Putamen (tissue), 1 donor: ENCODE measurements at places on chromosomes 2 and 18.

- no peak for DNase-seq
These were observed 3.2 kb upstream of the HOXD12 start for GRCh38 chr2:176096243-176096985.

DNA sequence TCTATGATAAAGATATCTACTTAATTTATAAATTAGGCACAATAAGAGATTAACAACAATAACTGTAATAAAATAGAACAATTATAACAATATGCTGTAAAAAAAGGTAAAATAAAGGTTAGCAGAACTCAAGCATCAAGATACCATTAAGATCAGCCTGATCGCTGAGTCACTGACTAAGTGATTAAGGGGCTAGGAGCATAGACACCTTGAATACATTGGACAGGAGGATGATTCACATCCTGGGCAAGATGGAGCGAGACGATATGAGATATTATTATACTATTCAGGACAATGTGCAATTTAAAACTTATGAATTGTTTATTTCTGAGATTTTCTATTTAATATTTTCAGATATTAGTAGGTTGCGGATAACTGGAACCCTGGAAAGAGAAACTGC, 1277.8 kb upstream of the ZEB2 start:
- DNase-seq, result no peak

DNA sequence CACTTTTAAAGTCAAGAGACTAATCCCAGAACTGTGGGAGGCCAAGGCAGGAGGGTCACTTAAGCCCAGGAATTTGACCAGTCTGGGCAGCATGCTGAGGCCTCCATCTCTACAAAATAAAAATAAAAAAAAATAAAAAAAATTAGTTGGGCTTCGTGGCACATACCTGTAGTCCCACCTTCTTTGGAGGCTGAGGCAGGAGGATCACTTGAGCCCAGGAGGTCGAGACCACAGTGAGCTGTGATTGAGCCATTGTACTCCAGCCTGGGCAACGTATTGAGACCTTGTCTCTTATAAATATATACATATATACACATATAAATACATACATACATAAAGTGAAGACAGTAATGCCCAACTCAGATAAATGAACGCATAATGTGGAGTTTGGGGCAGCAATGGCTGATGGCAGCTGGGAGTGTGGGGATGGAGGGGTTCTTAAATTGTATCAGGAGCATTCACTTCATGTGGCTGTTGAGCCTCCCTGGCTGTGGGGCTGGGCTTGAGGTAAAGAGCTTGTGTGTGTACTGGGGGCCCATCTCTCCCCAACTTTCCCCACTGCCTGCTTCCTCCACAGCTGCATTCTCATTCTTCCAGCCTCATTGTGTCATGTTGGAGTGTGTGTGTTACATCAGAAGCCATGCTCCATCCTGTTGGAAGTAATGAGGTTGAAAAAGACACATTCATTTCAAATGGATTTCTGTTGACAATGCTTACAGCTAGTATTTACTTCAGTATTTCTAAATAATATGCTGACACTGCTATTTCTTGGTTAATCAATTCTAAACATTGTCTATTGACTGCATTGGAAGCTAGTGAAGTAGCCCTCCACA, 96.5 kb upstream of the HS6ST1 start:
- DNase-seq, result no peak

- DNase-seq, result no peak
These were observed 56.3 kb upstream of the ACMSD start for GRCh38 chr2:134782107-134782506.

GRCh38 chr2:134232868-134233727, 20.8 kb upstream of the MGAT5 start:
- no peak for DNase-seq
